ENCODE measurements at places on chromosomes 13 and 19.

DNA sequence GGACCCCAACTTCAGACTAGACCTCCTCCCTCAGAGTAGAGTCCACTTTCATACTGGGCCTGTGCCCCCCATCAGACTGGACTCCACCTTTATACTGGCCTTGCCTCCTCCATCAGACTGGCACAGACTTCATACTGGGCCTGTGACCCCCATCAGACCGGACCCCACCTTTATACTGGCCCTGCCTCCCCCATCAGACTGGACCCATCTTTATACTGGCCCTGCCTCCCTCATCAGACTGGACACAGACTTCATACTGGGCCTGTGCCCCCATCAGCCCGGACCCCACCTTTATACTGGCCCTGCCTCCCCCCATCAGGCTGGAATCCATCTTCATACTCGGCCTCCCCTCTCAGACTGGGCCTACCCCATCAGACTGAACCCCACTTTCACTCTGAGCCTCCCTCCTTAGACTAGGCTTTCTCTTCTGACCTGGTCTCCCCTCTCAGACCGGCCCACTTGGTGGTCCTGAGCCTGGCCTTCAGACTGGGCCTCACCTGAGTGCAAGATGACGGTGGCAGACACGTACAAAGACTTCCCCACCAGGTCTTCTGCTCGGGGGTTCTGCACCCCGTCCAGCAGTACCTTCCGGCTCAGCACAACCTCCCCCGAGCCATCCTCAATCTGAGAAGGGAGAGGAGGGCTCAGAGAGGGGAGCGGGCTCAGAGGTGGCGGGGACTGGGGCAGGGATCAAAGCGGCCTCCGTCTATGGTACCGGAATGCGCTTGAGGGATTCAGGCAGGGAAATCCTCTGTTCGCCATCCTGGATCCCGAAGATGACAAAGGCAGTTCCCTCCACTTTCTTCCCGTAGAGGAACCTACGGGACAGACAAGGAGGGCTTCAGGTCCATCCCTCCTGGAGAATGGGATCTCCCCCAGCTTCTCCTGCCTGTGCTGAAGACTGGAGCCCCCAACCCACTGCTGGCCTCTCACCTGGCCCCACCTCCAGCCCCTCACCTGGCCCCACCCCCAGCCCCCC is 7.5 kb downstream of the C3 start:
- no peak for DNase-seq

- no peak for DNase-seq
Measured at GRCh38 chr13:52934258-52934657, 85.8 kb upstream of the PCDH8 start.

GRCh38 chr19:51124729-51125128 is at the start of gene SIGLEC9:
Gene SIGLEC9 (plus strand): TSS chr19:51124906. CDS start chr19:51124975, 69 bp downstream.
- peak; percentile 24 for DNase-seq

- DNase-seq: no peak
Measured at GRCh38 chr19:3097442-3097871, 3.3 kb downstream of the GNA11 start.

DNA sequence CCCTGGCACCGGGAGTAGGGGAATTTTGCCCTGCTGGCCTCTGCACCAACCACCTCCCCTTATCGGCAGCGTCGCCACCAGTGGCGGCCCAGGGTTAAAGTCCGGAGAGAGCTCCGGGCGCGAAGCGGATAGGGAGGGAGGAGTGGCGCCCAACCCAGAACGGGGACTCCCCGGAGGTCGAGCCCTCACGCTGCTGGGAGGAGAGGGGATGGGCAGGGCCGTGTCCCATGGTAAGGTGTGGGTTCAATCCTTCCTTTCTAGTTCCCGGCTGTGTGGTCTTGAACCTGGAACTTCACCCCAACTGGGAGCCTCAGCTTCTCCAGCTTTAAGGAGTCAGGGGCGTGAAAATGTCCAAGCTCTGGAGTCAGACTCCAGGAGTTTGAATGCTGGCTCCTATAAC is 23.3 kb upstream of the BCL3 start:
- DNase-seq: no peak

DNA sequence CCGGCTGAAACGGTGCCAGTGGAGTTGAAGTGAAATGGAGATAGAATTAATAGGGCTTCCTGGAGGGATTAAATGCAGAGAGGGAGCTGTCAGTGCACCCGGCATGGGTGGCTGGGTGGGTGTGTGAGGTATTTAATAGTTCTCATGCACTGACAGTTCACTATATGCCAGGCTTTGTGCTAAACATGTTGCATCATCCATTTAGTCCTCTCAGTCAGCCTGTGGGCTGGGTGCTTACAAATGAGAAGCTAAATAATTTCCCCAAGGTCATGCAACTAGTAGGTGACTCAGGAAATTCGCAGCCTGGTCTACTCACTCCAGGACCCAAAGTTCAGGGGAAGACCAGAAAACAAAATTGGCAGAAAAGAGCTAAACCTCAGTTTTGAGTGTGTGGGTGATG is 63.5 kb upstream of the SPATA13 start:
- peak; percentile 83 for DNase-seq

GRCh38 chr19:32675720-32676185 is at the start of gene RGS9BP:
Gene RGS9BP (plus strand): TSS chr19:32675848. CDS start chr19:32676264, 416 bp downstream.
- DNase-seq: peak; percentile 82

- no peak for DNase-seq
Measured at GRCh38 chr13:46150134-46150693, 31.8 kb downstream of the LCP1 start.

DNA sequence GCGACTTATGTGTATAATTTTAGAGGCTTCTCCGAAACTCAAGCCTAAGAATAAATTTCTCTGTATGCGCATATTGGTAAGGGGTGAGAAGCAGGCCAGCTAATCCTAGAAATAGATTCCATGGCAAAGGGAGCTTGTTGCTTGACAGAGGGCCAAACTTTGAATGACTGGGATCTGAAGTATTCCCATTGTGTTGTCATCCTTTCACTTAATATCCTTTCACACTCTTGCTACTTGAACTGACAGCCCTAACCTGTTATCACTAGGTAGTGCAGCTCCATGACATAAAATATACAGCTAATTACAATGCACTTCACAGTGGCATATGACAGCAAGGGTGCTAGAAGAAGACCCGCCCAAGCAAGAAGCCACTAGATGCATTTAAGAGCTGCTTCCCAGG is 309.8 kb downstream of the OXGR1 start:
- DNase-seq: no peak

- no peak for DNase-seq
Measured at GRCh38 chr19:49337267-49338022, 2.2 kb downstream of the CD37 start.

- no peak for DNase-seq
Measured at GRCh38 chr13:30819136-30819888, 84.0 kb downstream of the ALOX5AP start.

DNA sequence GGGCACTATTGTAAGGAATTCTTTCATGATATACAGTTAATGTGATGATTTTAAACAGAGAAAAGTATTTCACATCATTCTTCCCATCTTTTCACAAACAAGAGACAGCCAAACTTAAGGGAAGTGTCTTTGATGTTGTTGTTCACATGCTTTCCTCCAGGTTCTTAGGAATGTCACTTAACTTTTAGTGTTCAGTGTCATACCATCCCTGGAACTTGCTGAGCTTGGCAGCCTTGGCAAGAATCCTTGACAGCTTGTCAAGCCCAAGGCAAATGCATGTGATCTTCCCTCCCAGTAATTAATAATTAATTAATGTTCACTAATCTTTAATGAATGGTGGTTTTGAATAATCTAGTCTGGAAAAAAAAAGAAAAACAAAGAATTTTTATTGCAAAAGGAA is 727.9 kb upstream of the PRR20A start:
- no peak for DNase-seq

- DNase-seq: no peak
Measured at GRCh38 chr19:31066385-31066784, 282.9 kb downstream of the TSHZ3 start.

GRCh38 chr19:44894052-44894400 is 3.0 kb downstream of the TOMM40 start:
- DNase-seq: peak; percentile 21

GRCh38 chr13:41764558-41764957 is 196.4 kb downstream of the VWA8 start:
- no peak for DNase-seq

DNA sequence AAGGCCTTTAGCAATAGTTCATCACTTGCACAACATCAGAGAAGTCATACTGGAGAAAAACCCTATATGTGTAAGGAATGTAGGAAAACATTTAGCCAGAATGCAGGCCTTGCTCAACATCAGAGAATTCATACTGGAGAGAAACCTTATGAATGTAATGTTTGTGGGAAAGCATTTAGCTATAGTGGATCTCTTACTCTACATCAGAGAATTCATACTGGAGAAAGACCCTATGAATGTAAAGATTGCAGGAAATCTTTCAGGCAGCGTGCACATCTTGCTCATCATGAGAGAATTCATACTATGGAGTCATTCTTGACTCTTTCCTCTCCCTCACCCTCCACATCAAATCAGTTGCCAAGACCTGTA is 19.8 kb downstream of the ZNF583 start:
- no peak for DNase-seq

DNA sequence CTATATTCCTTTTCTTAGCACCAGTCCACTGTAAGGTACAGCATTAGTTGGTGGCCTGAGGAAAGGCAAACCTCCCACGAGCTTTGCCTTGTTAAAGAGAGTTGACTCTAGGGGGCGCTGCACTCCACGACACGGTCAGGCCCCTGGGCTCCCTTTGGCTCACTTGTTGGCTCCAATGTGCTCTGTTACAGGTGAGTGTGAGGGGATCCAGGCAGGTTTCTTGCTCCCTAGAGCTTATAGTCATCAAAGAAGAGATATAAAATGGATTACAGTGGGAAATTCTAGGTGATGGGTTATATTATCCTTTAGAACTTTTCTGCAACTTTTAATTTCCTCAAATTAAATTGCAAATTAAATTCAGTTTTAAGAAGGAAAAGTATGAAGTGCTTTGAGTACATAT is 3.7 kb downstream of the WDR87 start:
- DNase-seq: peak; percentile 63

- no peak for DNase-seq
Measured at GRCh38 chr13:87925006-87925405, 253.8 kb downstream of the SLITRK5 start.

DNA sequence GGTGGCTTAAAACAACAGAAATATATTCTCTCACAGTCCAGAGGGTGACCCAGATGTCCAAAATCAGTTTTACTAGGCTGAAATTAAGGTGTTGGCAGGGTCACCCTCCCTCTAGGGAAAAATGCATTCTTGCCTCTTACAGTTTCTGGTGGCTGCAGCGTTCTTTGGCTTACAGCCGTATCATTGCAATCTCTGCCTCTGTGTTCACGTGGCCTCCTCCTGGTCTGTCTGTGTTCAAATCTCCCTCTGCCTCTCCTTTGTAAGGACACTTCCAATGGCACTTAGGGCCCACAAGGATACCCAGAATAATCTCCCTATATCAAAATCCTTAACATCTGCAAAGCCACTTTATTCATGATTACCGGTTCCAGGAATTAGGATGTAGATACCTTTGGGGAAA is 21.1 kb downstream of the KCTD12 start:
- DNase-seq: no peak

- no peak for DNase-seq
Measured at GRCh38 chr19:15935167-15935702, 906 bp upstream of the CYP4F11 start.

DNA sequence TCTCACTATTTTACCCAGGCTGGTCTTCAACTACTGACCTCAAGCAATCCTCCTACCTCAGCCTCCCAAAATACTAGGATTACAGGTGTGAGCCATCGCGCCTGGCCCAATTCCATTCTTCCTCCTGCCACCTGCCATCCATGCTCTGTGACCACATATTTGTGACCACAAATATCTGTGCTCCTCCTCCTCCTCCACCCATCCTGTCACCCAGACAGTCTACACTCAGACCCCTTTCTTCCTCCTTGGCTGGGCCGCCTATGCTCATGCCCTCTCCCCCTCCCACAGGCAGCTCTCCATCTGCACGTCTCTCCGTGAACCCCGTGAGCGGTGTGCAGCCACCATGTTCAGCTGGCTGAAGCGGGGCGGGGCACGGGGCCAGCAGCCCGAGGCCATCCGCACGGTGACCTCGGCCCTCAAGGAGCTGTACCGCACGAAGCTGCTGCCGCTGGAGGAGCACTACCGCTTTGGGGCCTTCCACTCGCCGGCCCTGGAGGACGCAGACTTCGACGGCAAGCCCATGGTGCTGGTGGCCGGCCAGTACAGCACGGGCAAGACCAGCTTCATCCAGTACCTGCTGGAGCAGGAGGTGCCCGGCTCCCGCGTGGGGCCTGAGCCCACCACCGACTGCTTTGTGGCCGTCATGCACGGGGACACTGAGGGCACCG is 3.2 kb downstream of the EHD2 start:
- DNase-seq: no peak

GRCh38 chr13:113937527-113938180 is 36.2 kb downstream of the C13orf46 start:
- no peak for DNase-seq

DNA sequence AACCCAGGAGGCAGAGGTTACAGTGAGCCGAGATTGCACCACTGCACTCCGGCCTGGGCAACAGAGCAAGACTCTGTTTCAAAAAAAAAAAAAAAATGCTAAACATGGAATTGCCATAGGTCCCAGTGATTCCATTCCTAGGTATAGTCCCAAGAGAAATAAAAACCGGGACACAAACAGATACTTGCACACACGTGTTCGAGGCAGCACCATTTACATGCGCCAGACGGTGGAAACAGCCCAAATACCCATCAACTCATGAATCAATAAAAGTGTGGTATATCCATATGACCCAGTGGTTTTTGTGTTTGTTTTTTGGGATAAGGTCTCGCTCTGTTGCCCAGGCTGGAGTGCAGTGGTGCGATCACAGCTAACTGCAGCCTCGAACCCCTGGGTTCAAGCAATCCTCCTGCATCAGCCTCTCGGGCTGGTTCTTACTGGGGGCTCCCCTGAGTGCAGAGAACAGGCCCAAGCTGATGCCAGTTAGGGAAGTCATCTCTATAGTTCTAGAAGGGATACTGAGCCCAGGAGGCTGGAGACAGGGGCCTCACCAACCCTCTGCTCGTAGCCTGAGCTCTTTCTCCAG is 8.5 kb downstream of the KLF2 start:
- no peak for DNase-seq

GRCh38 chr13:44484562-44485138 is 91.5 kb downstream of the TSC22D1 start:
- DNase-seq: peak; percentile 32

GRCh38 chr13:92224825-92225224 is 826.4 kb downstream of the GPC5 start:
- DNase-seq: no peak

- peak; percentile 42 for DNase-seq
Measured at GRCh38 chr13:58999851-59000250, 1163.9 kb downstream of the DIAPH3 start.

DNA sequence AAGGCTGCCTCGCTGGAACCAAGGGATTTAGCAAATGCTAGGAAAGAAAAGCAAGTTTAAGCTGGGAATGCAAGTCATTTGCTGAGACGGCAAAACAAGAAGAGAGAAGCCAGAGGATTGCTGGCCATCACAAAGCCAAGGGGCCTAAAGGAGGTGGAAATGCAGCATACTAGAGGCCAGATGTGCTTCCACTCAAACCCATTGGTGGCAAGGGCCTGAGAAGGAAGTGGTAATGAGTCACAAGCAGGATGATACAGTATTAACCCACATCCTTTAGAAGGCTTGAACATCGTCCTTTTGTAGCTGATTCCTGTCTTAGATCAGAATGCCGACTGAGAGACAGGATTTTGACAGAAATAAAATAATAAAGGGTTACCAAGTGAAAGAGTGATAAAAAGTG is 68.2 kb downstream of the ITGBL1 start:
- DNase-seq: peak; percentile 91

- DNase-seq: no peak
Measured at GRCh38 chr13:36815062-36815461, 4.0 kb upstream of the RFXAP start.

GRCh38 chr13:90068658-90069057 is 1278.8 kb upstream of the MIR17HG start:
- peak; percentile 100 for DNase-seq

- DNase-seq: no peak
Measured at GRCh38 chr19:39171479-39172465, 25.0 kb upstream of the NCCRP1 start.
